T47D (cell line): ENCODE measurements at places on chromosomes 7 and 10.
A peak's percentile ranks its signal among the peaks of the same experiment; 100 is the strongest.

DNA sequence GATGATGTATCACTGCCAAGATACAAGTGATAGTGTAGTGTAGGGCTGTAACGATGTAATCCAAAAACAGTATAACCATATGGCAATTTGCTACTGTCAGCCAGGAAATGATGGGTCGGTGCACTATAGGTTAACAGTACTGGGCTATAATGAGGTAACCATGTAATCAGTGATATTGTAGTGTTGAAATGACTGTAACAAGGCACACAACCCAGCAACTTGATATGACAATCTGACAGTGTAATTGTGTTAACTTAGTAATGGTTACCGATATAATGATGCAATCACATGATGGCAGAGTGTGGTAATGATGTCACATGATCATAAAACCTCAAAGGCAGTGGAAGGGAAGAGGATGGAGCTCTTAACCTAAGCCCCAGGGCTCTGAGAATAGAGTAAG lies 73.8 kb upstream of the SLF2 start:
- DNase-seq: no peak

DNA sequence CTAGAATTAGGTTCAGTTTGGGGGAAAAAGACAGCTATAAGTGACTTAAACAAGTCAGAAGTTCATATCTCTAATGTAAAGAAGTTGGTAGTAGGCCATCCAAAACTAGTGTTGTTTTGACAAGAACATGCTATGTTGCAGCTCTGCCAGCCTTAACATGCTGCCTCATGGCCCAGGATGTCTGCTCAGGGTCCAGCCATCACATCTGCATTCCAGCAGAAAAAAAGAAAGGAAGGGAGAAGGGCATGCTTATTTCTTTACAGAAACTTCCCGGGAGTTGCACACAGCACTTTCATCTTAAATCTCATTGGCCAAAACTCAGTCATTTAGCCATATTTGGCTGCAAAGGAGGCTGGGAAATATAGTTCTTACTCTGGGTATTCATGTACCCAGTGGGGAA lies 400.4 kb upstream of the PODXL start:
- DNase-seq: no peak

GRCh38 chr7:88132725-88133124 lies 87.1 kb downstream of the SRI start:
- no peak for DNase-seq

- DNase-seq: no peak
Measured at GRCh38 chr7:15430911-15431310, 130.9 kb downstream of the AGMO start.

- no peak for DNase-seq
Measured at GRCh38 chr7:130304878-130305277, 11.9 kb downstream of the CPA4 start.

- DNase-seq: no peak
Measured at GRCh38 chr7:80478683-80479082, 33.2 kb downstream of the GNAT3 start.

DNA sequence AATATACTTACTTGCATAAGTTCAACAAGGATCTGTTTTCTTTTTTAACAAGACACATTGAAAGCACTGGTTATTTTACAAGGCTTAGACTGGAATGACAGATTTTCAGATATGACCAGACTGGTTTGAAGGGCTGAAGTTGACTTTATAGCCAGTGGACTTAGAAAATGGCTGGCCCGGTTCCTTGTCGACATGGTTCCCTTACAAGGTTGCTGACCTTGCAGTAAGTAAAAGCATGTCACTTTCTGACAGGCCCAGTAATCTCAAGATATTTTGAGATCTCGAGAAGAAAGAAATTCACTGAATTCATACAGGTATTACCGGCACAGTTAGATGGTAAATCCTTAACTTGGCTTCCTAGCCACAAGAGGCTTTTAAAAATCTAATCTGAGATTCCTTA lies 136.5 kb downstream of the COBL start:
- DNase-seq: peak; percentile 76

- DNase-seq: no peak
Measured at GRCh38 chr10:89846281-89846630, 144.9 kb downstream of the KIF20B start.

- no peak for DNase-seq
Measured at GRCh38 chr7:87140271-87140748, 11.9 kb upstream of the DMTF1 start.

DNA sequence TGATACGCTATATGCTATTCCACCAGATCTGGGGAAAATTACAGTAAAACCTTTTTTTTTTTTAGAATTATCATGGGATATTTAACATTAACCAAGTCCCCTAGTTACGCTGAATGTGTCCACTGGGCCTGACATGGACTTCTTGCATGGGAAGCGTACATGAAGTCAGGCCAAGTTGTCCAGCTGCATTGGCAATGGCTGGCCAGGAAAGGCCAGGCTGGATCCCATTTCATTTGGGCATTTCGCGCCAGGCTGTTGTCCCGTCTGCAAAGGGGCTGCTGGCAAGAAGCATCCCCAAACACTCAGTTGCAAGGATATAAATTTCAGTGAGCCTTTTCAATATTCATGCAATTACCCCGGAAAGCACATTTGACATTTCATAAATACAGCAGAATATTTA lies 933.3 kb downstream of the GRID1 start:
- DNase-seq: no peak

DNA sequence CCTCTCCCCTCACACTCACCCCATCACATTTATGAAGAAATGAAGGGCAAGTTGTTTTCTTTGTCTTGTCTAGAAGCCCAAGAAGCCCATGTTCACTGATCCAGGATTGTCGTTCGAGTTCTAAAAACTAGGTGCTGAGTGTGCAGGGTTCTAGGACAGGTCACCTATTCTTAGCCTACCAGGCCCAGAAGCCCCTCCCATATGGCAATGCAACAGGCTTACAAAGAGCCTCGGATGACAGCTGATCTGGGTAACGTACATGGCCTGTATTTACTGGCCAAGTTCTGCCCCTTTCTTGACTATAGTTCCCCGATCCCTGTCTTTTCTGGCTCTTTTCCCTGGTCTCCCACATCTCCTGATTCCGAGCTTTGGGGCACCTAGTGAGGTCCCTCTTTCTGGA lies 160.9 kb downstream of the FZD1 start:
- no peak for DNase-seq

DNA sequence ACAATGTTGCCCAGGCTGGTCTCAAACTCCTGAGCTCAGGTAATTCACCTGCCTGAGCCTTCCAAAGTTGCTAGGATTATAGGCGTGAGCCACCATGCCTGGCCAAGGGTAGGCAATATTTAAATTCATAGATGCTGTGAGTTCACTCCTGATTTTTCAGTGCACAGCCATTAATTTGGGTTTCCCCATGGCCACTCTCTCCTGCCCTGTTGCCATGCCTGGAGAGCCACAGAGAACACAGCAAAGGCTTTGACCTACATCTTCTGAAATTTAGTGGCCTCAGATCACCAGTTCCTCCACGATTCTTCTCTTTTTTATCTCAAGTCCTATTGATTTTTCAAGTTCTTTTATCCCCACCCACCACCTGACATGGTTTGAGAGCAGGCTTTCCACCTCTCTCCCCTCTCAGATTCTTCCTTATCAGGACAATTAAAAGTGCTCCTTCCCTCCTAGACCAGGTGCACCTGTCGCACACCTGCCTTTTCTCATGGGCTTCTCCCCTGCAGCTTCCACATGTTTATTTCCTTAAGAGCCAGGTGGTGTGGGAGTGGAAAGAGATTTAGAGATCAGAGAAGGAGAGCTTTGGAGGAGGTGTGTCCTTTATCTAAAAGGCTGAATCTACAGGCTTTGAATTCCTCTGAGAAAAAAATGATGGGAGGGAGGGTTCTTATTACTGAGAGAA lies 123.8 kb downstream of the ADRA2A start:
- DNase-seq: no peak

- no peak for DNase-seq
Measured at GRCh38 chr10:78950656-78951587, 117.8 kb upstream of the ZMIZ1 start.

DNA sequence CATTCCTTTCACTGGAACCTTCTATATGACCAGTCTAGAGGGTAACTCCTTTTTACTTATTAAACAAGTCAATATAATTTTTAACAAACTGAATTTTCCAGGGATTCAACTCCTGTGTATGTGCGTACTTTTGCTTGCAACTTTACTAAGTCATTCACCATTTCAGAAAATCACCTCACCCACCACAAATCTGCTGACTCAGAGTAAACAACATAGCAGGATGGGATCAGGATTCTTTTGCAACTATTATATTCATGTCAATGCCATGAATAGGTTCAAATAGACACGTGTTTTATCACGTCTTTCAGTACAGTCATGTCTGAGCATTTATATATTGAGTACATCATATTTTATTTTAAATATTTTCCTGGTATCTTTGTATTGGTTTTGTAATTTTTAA lies 14.5 kb downstream of the CTTNBP2 start:
- no peak for DNase-seq

GRCh38 chr10:99945263-99945662 lies 64.5 kb downstream of the DNMBP start:
- no peak for DNase-seq

GRCh38 chr7:30915005-30915601 lies 3.5 kb downstream of the AQP1 start:
- DNase-seq: no peak

DNA sequence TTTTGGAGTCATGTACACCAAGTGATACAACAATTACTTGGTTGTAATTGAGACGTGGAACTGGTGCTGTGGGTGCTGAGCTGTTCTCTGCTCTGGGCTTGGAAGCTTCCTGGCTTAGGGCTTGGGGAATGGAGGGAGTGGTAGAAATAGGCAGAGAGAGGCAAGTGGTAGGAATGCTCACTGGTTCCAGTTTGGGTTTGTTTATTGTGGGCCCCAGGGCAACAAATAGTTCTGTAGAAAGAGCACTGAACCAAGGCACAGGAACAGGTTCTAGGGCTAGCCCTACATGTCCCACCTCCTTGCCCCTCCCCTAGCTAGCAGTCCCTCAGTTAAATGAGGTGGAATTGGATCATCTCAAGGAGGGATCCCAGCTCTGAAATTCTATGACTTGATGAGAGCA lies 166.7 kb upstream of the HPS1 start:
- peak; percentile 29 for DNase-seq

- DNase-seq: no peak
Measured at GRCh38 chr10:7611909-7612308, 54.9 kb downstream of the ITIH5 start.

DNA sequence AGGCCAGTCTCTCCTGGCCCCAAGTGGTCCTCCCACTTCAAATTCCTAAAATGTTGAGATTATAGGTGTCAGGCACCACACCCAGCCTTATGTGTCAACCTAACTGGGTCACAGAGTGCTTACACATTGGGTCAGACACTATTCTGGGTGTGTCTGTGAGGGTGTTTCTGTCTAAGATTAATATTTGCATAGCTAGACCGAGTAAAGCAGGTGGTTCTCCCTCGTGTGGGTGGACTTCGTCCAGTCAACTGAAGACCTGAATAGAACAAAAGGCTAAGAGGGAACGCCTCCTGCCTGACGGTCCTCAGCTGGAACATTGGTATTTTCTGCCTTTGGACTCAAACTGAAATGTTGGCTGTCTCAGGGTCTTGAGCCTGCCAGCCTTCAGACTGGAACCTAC lies 11.5 kb downstream of the PPIF start:
- no peak for DNase-seq

DNA sequence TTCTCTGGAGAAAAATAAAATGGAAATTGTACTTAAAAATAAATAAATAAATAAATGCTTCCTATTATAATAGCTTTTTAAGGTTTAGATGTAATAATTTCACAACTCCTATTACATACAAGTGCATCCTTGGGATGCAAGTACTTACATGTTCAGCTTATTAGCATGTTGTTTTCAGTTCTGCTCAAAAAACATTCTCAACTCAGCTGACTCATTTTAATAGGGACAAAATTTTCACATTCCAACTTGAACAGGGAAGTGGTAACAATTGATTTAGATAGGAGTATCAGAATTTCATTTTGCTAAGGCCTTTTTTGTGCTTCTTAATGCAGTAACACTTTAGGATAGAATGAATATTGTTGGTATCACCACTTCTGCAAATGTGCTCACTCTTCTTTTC lies 16.7 kb upstream of the PAPSS2 start:
- no peak for DNase-seq

DNA sequence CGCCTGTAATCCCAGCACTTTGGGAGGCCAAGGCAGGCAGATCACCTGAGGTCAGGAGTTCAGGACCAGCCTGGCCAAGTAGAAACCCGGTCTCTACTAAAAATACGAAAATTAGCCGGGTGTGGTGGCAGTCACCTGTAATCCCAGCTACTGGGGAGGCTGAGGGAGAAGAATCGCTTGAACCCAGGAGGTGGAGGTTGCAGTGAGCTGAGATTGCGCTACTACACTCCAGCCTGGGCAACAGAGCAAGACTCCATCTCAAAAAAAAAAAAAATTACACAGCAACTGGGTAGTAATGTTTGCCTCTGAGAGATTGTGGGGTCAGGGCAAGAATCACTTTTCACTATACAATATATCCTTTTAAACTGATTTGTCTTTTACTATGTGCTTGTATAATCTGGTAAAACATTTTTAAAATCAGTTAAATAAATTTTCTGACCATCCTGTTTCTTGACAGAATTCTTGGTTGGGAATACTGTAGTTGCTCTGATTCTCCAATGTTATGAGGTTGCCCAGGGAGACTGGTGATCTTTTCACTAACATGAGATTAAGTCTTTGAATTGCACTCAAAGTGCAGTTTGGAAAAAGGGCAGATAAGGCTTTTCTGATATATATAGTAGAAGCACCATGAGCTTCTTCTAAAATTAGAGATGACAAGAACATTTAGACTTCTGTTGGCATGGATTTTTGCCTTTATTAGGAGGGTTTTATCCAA lies 1.5 kb downstream of the ENTPD7 start:
- DNase-seq: no peak

DNA sequence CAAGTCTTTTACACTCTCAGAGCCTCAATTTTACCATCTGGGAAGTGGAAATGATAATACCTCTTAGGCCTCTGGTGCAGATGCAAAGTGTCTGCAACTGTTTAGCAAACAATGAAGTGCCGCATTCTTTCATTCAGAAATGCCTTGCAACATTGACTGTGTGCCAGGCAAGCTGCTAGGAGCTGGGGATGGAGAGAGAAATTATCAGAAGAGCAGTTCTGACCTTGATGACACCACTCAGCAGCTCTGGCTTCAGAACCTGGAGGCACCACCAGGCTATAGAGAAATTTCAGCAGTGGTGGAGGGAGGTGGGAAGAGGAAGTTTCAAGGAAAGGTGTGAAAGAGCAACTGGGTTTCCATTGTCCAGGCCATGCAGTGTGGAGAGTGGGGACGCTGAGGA lies 78.1 kb upstream of the HABP2 start:
- no peak for DNase-seq

- no peak for DNase-seq
Measured at GRCh38 chr7:152354061-152354460, 81.7 kb downstream of the KMT2C start.

GRCh38 chr7:114530057-114530611 lies 115.5 kb downstream of the FOXP2 start:
- DNase-seq: no peak
